Esophagus muscularis mucosa (tissue), 4 donors: ENCODE measurements at places on chromosomes 2 and 18. TPM values are rescaled to one million over a fixed set of nuclear protein-coding genes. Genes with fewer than 3 reads are reported as not detected.

Gene CCDC85A
- 6.7 TPM for total RNA-seq

Gene SLC5A7
- total RNA-seq: 3.0 TPM

Gene NIFK
- total RNA-seq: 56.5 TPM

DNA sequence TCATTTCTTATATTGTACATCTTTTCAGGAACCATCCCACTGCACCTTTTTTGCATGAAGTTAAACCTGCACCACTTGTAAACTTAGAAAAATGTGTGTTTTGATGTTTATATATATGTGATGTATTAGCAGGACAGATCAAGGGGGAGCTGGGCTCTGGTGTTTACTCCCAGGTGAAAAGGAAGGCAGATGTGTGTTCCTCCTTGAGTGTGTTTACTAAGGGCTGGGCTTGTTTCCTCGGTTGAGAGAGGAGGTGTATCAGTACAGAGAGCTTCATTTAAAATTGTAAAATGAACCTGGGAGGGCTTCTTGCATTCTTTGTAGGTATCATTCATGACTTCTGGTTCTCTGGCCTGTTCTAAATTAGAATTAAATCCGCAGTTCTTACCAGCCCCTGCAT, 14.8 kb downstream of the LPIN1 start:
- no peak overlapping the region for H3K4me3 ChIP-seq
- no peak overlapping the region for H3K27ac ChIP-seq
- DNase-seq: no peak

DNA sequence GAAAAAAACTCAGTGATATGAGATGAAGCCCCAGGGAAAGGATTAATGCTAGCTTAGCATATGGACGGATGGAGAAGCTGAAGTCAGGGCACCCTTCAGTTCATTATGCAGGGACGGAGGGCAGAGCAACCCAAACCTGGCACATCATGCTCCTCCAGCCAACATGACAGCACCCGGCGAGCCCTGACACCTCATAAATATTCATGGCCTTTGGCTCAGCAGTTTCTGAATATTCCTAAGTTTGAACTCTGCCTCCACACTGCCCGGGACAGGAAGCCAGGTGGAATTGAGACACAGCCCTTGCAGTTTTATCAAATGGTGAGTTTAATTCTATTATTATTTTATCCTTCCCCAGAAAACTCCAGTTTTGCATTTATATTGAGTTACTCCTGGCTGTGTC, 87.3 kb upstream of the SH3BP4 start:
- no peak overlapping the region for H3K4me3 ChIP-seq
- H3K36me3 ChIP-seq: no peaks in the 10 kb centered on the region
- no peaks in the 10 kb centered on the region for H3K27me3 ChIP-seq

DNA sequence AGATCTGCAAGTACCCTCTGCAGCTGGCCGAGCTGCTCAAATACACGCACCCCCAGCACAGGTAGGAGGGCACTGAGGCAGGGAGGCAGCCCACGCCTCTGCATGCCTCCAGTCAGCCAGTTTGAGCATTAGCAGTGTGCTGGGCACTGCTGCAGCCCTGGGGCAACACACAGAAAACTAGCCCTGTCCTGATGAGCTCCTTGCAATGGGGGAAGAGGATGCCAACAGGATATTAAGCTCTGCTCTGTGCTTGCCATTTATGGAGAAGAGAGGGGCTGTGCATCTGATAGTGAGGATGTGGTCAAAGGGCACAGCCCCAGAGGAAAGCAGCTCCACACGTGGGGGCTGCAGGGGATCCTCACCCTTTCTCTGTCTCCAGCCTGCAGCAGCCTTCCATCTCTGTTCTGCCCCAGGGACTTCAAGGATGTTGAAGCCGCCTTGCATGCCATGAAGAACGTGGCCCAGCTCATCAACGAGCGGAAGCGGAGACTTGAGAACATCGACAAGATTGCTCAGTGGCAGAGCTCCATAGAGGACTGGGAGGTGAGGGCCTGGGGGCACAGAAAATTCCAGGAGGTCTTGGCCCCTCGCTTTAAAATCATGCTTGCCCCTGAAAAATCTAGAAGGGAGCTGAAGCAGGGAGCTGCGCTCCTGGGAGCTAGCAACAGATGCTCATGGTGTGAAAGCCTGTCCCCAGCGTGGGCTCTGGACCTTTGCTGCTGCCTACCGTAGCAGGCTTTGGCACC, 51.7 kb downstream of the FAM168B start:
- H3K27me3 ChIP-seq: no peaks in the 10 kb centered on the region
- H3K36me3 ChIP-seq: peaks cover 1% of the 10 kb centered on the region
- H3K4me3 ChIP-seq: no peak overlapping the region
- H3K27ac ChIP-seq: no peak overlapping the region
- no peak for DNase-seq

GRCh38 chr2:42248846-42249245, 79.7 kb downstream of the EML4 start:
- H3K27ac ChIP-seq: no peak overlapping the region
- DNase-seq: no peak
- no peaks in the 10 kb centered on the region for H3K36me3 ChIP-seq
- no peak overlapping the region for H3K4me3 ChIP-seq
- H3K4me1 ChIP-seq: peaks cover 12% of the 10 kb centered on the region

GRCh38 chr2:6932828-6933227, 15.6 kb downstream of the RNF144A start:
- peak; percentile 31 for DNase-seq
- peaks cover 9% of the 10 kb centered on the region for H3K4me1 ChIP-seq
- H3K36me3 ChIP-seq: no peaks in the 10 kb centered on the region
- no peak overlapping the region for H3K4me3 ChIP-seq

DNA sequence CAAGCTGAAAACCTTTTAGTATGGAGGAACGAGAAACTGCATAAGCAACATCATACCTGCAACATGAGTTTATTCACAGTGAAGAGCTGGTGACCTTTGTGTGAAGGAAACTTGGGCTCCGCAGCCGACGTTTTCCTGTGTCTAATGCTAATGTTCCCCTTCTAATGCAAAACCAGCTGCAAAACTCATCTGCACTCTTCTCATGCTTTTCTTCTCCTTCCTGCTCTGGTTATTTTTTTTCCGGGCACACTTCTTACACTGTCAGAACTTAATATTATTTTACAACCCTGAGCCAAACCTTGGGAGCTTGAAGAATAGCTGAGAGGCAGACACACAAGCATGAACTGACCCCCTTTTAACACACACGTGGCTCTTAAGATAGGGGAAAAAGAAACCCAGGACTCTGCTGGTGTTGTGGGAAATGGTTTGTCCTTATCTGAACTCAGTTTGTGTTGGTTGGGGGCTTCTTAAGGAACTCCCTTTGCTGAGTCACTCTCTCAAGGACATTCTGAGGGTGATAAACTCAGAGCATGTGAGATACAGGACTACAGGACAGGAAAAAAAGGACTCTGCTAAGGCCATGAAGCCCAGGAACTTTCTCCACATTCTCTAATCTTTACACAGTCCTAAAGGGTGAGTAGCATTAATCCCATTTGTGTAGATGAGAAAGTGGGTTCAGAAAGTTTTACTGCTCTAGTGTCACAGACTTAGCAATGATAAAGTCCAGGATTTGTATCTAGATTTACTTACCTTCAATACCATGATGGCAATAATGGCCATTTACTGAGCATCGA, 439.3 kb upstream of the TRIB2 start:
- no peak for DNase-seq
- H3K27ac ChIP-seq: no peak overlapping the region
- no peak overlapping the region for H3K4me3 ChIP-seq
- no peaks in the 10 kb centered on the region for H3K4me1 ChIP-seq
- H3K27me3 ChIP-seq: no peaks in the 10 kb centered on the region

DNA sequence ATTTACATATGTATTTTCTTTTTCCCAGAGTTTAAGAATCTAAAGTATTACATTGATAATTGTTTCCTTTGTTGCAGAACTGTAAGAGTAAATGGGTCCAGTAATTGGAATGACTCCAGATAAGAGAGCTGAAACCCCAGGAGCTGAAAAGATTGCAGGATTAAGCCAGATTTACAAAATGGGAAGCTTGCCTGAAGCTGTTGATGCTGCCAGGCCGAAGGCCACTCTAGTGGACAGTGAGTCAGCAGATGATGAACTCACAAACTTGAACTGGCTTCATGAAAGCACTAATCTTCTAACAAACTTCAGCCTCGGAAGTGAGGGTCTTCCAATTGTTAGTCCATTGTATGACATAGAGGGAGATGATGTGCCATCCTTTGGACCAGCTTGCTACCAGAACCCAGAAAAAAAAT, 183.8 kb upstream of the STON1 start:
- H3K27me3 ChIP-seq: no peaks in the 10 kb centered on the region
- H3K4me3 ChIP-seq: no peak overlapping the region
- peaks cover 5% of the 10 kb centered on the region for H3K36me3 ChIP-seq
- DNase-seq: no peak
- peak overlapping the region; percentile 41 for H3K27ac ChIP-seq

- no peak for DNase-seq
- H3K4me3 ChIP-seq: no peak overlapping the region
- H3K27me3 ChIP-seq: no peaks in the 10 kb centered on the region
- H3K4me1 ChIP-seq: no peaks in the 10 kb centered on the region
- H3K36me3 ChIP-seq: peaks cover 35% of the 10 kb centered on the region
Observed at GRCh38 chr18:79328887-79329286, 66.8 kb upstream of the NFATC1 start.
